WERI-Rb-1 (cell line): ENCODE measurements at places on chromosomes 5 and 9.

- no peak for DNase-seq
Observed at GRCh38 chr5:88768411-88768810, 114.6 kb downstream of the MEF2C start.

GRCh38 chr9:107269681-107270080, 13.4 kb upstream of the RAD23B start:
- DNase-seq = no peak

GRCh38 chr5:96388176-96388575, 44.9 kb downstream of the PCSK1 start:
- DNase-seq = no peak

- no peak for DNase-seq
Observed at GRCh38 chr5:139488260-139488659, 5.7 kb upstream of the STING1 start.

DNA sequence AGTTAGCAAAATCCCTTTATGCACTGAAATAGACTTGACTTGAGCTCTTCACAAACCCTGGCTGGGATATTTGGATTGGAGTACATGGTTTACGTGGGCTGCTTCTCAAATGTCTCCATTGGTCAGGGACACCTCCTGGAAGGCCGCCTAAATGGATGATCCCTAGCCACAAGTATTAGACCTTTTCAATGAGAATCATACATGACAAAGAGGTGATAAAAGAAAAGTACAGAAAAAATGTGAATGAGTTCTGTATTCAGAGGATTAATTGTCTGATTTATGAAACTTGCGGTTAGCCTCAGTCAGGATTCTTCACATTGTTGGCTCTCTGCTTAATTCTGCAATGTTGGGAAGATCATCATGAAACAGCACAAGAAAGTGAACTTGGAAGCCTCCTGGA, 752.8 kb upstream of the ADAMTS16 start:
- no peak for DNase-seq

DNA sequence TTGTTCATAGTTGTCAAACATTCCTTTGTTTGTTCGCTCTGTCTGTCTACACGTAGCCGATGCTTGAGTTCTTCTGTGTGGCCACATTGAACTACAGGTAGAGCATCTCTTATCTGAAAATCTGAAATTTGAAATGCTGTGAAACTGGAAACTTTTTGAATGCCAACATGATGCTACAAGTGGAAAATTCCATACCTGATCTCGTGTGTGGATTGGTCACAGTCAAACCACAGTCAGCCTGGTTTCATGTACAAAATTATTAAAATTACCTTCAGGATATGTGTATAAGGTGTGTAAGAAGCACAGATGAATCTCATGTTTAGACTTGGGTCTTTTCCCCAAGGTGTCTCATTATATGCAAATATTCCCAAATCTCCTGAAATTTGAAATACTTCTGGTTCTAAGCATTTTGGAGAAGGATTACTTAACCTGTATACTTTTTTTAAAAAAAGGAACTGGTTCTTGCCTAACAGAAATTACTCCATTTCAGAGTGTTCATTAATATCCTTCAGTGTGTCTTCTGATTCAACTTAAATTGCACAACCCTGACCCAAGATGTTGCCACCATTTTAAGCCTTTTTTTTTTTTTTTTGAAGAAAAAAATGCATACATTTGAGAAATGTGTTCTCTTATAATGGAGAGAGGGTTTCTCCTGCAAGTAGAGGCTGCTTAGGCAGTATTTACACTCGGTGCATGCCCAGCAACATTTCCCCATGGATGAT, 254.3 kb downstream of the MAST4 start:
- no peak for DNase-seq

DNA sequence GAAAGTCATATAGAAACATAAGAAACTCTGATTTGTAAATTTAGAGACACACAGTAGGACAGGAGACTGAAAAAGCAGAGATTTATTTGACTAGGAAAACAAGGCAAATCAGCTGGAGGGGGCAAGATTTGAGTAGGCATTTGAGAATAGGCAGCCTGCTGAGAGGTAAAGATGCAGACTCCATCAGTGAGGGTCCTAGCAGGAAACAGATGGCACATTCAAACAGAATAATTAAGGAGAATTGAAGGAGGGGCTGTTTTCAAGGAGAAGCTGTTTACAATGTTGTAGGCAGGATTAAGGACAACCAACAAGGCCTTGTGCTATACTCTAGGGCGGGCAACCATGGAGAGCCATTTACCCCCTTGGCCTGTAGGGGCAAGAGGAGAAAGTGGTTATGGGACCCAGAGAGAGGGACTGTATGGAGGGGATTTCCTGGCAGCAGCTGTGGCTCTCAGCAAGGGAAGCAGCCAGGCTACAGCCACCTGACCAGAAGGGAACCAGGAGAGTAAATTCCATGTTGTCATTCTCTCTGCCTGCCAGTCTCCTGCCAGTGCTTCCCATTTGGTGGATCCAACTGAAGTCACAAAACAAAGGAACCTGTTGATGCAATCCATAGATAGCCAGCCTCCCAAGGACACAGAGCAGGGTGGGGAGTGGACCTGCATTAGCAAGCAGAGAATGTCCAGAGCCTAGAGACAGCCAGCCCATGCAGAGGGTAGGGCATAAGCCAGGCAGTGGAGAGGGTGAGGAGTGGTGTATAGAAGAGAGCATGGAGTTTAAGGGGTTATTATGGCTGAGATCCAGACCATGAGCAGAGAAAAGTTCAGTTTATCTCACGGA, 38.2 kb downstream of the PAPPA start:
- peak; percentile 30 for DNase-seq

GRCh38 chr9:117013440-117013995, 326.4 kb downstream of the TRIM32 start:
- DNase-seq = no peak

GRCh38 chr5:72599065-72599433, 91.8 kb upstream of the ZNF366 start:
- no peak for DNase-seq

- DNase-seq = peak; percentile 2
Observed at GRCh38 chr9:123424131-123424530, 68.1 kb downstream of the CRB2 start.

DNA sequence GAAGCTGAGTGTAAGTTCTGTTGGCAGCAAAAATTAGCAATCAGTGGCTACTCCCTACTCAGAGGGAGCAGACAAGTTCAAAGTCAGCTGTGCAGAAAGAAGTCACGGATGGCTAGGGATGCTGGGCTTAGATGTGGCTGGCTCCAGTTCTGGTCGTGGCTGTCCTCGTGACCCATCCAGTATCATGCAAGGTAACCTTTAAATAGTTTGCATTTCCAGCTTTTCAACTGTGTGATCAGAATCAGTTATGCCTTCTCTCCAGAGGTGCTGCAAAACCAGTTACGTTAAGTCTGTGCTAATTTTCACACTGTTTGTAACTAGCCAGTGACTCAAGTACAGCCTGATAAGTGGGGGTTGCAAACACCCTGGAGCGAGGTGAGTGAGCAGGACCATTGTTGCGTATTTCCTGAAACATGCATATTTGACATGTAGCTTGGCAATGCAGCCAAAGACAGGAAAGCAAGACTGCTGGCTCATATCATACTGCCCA, 302.4 kb downstream of the ATPSCKMT start:
- DNase-seq = no peak

- no peak for DNase-seq
Observed at GRCh38 chr5:163867738-163868137, 362.3 kb downstream of the MAT2B start.

GRCh38 chr5:99179206-99179605, 250.4 kb upstream of the CHD1 start:
- no peak for DNase-seq

GRCh38 chr5:11863911-11864310, 40.3 kb downstream of the CTNND2 start:
- DNase-seq = no peak

GRCh38 chr5:142012186-142012785, 541 bp downstream of the GNPDA1 start:
- peak; percentile 67 for DNase-seq

- no peak for DNase-seq
Observed at GRCh38 chr9:109475526-109475925, 22.6 kb downstream of the PTPN3 start.

DNA sequence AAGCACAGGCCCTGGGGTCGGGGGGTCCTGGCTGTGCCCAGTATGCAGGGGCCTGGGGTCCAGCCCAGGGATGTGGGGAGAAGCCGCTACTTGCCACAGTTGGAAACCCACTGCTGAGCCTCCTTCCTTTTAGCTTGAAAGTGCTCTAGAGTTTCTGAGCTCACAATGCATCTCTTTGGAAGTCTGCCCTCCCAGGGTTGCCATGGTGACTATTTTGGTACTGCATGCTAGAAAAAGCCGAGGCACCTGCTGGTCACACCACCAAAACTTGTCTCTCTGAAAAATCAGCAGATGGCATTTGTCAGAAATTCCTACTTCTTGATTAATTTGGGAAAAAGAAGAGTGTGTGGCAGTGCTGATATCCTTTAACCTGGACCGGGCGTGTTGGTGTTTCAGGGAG, 151.8 kb downstream of the SEC61B start:
- no peak for DNase-seq

DNA sequence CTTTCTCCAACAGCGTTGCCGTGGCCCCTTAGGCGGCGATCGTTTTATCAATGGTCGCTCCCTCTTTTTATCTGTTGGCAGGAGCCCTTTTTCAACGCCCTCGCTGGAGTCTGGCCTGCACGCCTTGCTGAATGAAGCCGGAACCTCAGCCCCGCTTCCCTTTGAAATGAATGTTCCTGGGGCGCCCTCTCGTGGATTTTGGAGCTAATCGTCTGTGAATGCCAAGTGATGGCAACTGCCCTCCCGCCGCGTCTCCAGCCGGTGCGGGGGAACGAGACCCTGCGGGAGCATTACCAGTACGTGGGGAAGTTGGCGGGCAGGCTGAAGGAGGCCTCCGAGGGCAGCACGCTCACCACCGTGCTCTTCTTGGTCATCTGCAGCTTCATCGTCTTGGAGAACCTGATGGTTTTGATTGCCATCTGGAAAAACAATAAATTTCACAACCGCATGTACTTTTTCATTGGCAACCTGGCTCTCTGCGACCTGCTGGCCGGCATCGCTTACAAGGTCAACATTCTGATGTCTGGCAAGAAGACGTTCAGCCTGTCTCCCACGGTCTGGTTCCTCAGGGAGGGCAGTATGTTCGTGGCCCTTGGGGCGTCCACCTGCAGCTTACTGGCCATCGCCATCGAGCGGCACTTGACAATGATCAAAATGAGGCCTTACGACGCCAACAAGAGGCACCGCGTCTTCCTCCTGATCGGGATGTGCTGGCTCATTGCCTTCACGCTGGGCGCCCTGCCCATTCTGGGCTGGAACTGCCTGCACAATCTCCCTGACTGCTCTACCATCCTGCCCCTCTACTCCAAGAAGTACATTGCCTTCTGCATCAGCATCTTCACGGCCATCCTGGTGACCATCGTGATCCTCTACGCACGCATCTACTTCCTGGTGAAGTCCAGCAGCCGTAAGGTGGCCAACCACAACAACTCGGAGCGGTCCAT, 10.0 kb downstream of the S1PR3 start:
- DNase-seq = peak; percentile 89

DNA sequence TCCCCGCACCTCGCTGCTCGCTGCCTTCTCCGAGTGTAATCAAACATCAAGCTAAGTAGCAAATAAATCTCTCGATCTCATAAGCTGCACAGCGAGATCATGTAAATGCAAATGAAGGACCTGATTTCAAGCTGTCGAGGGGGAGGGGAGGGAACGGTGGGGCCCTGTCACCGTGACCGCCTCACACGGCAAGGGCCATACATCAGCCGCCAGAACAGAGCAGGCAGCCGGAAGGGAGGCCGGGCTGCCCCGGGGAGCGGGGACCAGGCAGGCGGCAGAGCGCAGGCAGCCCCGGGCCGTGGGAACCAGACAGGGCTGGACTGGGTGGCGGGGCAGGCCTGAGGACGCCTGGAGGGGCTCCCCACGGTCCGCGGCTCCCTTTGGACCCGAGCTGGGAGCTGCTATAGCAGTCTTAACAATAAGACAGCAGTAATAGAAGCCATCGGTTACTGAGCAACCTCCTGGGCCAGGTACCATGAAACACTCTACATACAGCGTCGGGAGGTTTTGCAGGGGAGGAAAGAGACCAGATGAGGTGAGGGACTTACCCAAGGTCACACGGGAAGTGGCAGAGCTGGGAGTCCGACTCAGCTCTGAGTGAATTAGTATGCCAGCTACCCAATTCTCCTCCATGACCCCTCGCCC, 76.8 kb downstream of the CFAP77 start:
- DNase-seq = peak; percentile 85

GRCh38 chr9:80775530-80775929, 913.8 kb downstream of the TLE1 start:
- DNase-seq = no peak

GRCh38 chr5:55104946-55105701, 2.7 kb downstream of the GZMA start:
- DNase-seq = no peak

GRCh38 chr5:143431789-143432188, 28.3 kb upstream of the NR3C1 start:
- no peak for DNase-seq

GRCh38 chr5:24816206-24816605, 171.4 kb upstream of the CDH10 start:
- no peak for DNase-seq

DNA sequence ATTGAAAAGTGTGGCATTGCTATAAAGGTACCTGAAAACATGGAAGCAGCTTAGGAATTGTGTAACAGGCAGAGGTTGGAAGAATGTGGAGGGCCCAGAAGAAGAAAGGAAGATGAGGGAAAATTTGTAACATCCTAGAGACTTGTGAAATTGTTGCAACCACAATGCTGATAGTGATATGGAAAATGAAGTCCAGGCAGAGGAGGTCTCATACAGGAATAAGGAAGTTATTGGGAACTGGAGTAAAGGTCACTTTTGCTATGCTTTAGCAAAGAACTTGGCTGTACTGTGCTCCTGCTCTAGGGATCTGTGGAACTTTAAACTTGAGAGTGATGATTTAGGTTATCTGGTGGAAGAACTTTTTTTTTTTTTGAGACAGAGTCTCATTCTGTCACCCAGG, 43.5 kb downstream of the PTPDC1 start:
- DNase-seq = no peak

DNA sequence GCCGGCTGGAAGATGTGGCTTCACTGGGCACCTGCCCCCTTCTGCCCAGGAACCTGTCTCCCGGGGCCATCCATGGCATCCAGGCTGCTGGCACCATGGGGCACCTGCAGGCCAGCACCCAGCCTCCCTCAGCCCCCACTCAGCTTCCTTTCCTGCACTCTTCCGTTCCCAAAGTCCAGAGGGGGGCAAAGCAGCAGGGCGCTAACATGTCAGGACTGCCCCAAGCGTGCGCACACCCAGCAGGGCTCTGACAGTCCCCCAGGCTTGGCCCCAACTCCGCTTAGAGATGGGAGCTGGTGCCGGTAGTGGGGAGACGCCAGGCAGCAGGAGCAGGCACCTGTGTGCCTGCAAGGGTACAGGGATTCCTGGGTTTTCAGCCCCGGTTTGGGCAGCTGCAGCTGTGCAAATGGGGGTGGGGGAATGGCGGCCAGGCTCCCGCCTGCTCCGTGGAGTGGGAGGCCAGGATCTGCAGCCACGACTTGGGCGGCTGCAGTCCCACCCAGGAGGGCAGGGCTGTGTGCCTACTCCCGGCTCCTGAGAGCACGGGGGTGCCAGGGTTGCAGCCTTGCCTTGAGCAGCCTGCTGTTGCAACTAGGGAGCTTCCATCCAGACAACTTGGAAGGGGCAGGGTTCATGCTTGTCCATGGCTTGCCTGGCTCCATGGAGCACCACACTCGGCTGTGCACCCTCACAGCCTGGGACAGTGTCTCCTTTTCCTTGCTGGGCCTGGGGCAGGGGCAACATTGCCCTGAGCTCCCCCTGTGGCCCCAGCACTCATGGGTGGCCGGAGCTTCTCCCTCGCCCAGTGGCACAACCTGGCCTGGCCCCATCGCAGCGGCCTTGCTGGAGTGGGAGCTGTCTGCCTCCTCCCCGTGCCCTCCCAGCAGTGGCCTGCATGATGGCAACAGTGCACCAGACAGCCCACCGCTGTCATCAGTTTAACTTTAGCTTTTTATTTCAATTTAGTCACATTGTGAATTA, 561.1 kb downstream of the MTRR start:
- no peak for DNase-seq
